ENCODE measurements at places on chromosomes 6 and 20.

DNA sequence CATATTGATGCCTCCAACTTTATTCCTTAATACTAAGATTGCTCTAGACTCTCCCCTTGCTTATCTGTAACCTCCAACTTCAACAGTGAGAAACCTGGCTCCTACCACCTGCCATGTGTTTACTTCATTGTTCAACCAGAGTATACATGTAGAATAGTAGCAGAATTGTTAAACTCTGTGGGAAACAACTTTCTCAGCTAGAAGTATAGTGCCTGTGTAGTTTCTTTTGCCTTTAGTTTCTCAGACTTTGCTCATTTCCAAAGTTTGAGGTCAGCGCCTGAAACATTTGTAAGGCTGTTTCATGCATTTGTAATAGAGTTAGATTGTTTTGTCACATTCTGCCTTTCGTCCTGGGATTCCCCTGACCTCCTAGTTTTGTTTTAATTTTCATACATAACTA is 34.9 kb upstream of the HECA start:
- DNase-seq = no peak

DNA sequence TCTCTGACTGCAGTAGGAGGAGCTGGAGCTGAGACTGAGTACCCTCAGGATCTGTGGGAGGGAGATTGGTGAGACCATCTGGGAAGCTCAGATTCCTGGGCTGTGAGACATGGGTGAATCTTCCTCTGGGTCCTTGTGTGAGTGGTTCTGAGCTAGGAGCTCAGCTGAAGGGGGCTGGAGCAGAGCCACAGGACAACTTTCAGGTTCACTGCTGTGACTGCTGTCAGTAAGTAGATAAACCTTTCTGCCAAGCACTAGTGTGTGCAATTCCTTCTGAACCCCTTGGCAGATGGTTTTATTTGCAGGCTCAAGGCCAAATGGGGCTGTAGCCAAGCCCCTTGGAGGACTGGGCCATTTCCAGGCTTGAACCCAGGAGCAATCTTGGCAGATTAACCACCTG is 49.6 kb upstream of the SNAP91 start:
- DNase-seq = no peak

GRCh38 chr20:31890646-31891045 is 20.2 kb downstream of the TTLL9 start:
- DNase-seq = no peak

DNA sequence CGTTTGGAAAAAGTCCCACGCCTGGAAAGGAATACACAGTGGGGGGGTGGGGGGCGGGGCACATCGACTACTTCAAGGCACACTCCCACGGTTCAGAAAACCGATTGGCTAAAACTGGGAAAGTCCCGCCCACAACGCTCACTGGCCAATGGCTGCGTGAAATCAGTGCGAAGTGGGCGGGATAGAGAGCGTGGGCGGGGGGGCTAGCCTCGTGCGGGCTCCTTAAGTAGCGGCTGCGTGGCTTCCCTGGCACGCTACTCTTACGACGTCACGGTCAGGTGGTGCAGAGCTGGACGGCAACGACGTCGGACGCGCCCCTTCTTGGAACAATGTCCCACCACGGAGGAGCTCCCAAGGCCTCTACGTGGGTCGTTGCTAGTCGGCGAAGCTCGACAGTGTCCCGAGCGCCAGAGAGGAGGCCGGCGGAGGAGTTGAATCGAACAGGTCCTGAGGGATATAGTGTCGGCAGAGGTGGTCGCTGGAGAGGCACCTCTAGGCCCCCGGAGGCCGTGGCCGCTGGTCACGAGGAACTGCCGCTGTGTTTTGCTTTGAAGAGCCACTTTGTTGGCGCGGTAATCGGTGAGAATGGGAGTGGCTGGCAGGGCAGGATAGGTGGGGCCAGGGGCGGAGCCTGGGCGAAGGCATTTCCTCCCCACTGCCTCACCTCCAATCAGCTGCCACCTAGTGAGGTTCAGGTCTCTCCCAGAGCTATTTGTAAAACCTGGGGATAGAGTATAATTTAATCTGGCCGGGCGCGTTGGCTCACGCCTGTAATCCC is at the start of gene DDX43:
TSS of gene DDX43 (plus strand) at position 252 of the 778 bp plus-strand sequence. CDS start at position 330, 78 bp downstream.
- DNase-seq = no peak

DNA sequence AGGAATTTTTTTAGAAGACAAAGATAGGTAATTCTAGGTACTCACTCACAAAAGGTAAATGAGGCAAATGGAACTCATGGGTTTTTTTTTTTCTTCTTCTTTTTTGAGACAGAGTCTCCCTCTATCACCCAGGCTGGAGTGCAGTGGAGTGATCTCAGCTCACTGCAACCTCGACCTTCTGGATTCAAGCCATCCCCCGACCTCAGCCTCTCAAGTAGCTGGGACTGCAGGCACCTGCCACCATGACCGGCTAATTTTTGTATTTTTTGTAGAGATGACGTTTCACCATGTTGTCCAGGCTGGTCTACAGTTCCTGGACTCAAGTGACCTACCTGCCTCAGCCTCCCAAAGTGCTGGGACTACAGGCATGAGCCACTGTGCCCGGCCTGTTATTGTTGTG is 126.1 kb downstream of the LRRC1 start:
- DNase-seq = no peak

GRCh38 chr6:164836486-164836885 is 472.9 kb downstream of the C6orf118 start:
- DNase-seq = peak; percentile 38

GRCh38 chr6:106535012-106535411 is 94.3 kb downstream of the RTN4IP1 start:
- DNase-seq = no peak

GRCh38 chr6:135853227-135853626 is 1.7 kb downstream of the PDE7B start:
- DNase-seq = no peak

- no peak for DNase-seq
Observed at GRCh38 chr6:24019393-24019792, 106.6 kb upstream of the NRSN1 start.

DNA sequence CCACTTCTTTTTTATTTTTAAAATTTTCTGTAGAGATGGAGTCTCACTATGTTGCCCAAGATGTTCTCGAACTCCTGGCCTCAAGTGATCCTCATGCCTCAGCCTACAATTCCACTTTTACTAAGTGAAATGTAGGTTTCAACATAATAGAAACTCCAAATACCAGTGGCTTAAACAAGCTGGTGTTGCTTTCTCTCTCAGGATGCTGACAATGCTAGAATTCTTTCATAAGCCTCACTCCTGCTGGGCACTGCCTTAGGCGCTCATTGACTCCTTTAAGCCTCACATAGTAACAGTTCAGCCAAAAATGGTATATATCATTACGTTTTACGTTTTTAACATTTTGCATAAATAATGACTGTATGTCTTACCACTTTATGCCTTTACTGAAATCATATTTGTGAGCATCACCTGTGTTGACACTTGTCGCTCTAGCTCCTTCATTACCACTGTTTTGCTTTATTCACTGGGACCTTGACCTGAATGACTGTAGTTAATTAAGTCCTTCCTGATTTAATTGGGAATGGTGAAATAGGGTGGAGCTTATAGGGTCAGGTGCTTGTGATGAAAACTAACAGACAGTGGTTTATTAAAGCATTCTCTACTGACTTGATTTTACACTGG is 3.9 kb upstream of the CST9 start:
- DNase-seq = no peak

DNA sequence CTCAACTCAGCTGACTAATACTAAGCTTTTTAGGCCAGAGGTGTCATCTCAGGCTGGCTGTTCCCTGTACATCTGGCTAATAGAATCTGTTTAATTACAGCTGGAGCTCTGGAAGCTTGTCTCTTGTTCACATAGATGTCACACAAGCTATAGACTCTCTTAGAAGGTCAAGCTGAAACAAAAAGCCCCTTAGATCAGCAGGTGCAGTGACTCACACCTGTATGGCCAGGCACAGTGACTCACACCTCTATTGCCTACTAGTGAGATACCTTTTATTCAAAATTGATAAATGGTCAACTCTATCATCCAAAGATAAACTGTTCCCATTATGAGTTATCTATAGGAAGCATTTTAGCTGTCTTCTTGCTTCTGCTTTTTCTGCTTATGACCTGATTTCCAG is 29.9 kb upstream of the MTHFD1L start:
- DNase-seq = no peak

- no peak for DNase-seq
Observed at GRCh38 chr6:30897882-30898281, 10.1 kb upstream of the GTF2H4 start.

DNA sequence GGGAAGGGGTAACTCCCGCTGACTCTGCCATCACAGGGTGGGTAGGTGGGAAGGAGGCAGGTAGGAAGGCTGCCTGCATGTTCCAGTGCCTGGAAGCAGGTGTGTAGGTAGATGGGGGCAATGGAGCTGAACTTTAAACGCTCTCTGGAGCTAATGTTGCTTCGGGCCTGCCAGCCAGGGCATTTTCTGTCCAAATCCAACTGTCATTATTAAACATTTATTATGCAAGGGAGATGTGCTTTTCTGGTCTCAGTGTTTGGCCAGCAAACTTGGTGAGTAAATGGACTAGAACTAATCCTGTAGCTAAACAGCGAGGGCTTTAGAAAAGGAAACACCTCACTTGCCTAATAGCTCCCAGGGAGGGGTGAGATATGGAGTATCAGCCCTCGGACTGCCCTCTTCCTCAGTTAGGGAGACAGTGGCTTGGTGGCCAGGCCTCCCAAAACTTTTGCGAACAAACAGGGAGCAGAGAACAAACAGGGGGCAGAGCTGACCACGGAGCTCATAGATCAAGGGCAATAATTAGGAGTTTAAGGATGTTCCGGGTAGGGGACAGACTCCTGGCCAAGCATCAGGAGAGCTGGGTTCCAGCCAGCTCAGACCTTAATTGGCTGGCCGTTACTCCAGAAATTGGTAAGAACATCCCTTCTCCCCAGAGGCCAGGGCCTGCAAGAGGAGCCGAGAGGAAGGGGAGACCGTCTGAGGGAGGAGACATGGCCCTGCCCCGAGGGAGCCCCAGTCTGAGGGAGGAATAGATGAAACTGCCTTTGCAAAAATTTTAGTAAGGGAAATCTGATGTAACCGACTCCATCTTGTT is 131.1 kb downstream of the VEGFA start:
- DNase-seq = no peak

DNA sequence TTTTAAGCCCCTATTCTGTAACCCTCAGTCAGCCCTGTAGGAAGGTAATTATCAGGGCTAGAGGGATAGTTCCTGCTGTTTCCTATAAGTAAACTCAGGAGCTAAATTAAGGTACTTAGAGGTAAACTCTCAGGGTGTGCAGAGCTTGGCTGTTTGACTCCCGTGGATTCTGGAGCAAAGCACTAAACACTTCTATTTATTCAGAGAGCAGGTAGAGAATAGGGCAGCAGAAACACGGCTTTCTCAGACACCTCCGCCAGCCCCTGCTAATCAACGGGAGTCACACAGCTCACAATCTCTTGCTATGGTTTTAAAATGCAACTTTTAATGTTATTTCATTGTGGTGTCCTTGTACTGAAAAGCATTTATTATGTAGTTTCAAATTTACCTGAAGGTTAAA is 21.8 kb downstream of the PRKN start:
- DNase-seq = no peak

DNA sequence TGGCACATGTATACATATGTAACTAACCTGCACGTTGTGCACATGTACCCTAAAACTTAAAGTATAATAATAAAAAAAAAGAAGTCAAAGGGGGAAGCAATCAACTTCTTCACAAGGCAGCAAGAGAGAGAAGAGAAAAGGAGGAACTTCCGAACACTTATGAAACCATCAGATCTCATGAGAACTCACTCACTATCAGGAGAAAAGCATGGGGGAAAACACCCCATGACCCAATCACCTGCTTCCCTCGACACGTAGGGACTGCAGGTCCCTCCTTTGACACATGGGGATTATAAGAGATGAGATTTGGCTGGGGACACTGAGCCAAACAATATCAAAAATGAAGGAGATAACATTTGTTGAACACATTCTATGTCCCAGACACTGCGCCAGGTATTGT is 94.8 kb upstream of the PHACTR1 start:
- no peak for DNase-seq

- DNase-seq = no peak
Observed at GRCh38 chr6:156449128-156449527, 328.1 kb upstream of the ARID1B start.

- no peak for DNase-seq
Observed at GRCh38 chr6:108549741-108550140, 11.0 kb upstream of the FOXO3 start.

DNA sequence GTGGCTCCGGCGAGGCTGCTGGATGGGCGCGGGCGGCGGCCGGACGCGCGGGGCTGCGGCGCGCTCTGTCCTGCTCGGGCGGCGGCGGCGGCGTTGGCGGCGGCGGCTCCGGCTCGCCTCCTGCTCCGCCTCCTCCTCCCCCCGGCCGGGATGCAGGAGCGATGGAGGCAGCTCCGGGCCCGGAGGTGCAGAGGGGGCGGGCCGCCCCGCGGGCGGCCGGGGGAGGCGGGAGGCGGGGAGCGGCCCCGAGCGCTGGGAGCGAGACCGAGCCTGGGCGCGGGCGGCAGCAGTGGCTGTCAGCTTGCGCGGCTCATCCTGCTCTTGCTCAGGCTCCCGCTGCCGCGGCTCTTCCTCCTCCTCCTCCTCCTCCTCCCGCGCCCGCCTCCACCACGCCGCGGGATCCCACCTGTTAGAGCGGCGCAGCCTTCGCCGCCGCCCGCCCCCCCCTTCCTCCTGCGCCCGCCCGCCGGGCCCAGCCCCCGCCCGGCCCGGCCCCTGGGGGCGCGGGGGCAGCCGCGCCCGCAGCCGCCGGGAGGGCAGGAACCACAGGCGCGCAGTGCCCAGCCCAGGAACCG is at the start of gene NOL4L:
TSS of gene NOL4L (minus strand) at position 323 of the 575 bp plus-strand sequence. CDS start 443 bp downstream, outside the sequence.
- peak; percentile 21 for DNase-seq

GRCh38 chr20:38034108-38034649 is 633 bp downstream of the RPRD1B start:
- DNase-seq = no peak

DNA sequence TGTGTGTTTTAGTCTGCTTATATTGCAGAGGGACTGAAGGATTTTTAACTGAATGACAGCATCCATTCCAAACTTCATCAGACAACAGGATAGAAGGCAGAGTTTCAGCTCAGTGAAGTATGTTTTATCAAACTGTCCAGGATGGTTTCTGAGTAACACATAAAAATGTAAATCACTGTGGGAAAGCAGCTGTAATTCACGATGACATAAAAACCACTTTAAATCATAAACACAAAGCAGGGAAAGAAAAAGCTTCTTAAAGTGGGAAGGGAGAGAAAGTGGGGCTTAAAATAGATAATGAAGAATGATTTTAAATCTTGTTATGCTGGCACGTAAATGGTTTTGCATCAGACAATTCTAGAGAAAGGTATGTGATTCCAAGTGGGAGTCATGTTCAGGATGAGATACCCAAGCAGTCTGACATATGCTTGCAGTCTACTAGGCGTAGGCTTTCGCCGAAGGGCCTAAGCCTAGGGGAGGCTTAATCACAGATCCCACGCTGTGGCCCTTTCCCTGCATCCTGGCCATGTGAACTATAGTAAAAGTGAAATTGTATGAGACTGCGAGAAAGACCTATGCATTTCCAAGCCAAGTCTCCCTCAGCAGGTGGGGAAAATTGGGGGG is 610.6 kb downstream of the PRKN start:
- no peak for DNase-seq

- DNase-seq = no peak
Observed at GRCh38 chr6:115898246-115898645, 162.4 kb downstream of the FRK start.

Measured in RCC 7860 (cell line).